ENCODE measurements at places on chromosomes 3 and 15.

DNA sequence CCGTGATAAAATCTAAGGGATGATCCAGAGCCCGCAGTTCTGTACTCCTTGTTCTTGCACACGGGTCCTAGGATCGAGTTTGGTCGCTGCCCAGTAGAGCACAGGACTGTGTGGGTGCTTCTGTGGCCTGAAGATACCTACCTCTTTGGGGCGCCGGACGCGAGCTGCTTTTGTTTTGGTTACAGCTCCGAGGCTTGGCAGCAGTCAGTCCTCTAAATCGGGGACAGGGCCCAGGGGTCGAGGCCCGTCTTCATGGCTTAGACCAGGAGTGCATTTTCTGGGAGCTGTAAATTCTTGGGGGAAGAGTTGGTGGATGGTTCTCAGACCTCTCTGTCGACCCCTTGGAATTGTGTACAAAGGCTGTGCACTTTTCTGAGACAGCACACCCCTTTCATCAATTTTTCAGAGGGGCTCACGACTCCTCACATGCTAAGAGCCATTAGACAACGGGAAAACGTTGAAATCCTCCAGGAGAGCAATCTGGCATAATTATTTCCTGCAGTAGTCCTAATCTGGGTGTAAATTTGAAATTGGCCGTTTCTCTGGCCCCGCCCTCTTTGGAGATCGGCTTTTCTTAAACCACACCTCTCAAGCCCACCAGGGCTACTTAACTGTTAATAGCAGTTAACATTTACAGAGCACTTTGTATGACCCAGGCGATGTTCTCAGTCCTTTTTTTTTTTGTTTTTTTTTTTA, 928 bp downstream of the CEP97 start:
- peak; percentile 43 for DNase-seq

DNA sequence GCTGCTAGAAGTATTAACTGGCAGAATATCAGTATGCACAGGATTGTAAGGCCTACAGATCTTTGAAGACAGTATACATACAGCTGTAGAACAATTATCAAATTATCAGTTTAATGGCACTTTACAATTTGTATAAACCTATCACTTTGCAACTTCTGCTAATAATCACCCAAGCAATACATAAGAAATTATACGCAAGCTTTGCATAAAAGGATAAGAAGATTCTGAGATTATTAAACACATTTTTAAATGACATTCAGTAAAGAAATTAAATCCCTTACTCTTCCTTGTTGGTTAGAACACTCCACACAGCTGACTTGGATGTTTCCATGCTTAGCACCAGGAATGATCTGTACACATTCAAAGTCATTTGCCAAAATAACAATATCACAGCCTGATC, 46.8 kb downstream of the DMXL2 start:
- no peak for DNase-seq

- no peak for DNase-seq
These were observed 6.4 kb downstream of the TRAK1 start for GRCh38 chr3:42097566-42097946.

GRCh38 chr3:147915057-147915456, 505.9 kb downstream of the ZIC1 start:
- no peak for DNase-seq

DNA sequence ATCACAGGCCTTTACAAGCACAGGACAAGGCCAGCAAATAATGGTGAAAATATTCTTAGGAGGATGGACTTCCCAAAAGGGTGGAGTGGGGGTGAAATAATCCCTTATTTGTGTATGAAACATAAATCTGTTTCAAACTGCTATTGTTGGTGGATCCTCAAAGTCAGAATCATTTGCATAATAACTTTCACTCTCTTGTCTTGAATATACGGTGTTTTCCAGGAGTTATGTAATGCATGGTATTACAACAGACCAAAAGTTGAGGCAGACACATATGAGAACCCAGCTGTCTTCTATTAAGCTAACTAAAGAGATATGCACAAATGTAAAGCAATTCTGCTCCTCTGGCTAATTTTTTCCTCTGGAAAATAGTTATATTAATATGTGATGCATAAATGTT, 57.7 kb downstream of the PRTG start:
- no peak for DNase-seq

- DNase-seq = no peak
These were observed 9.2 kb upstream of the ACSBG1 start for GRCh38 chr15:78243491-78243941.

GRCh38 chr3:25035526-25035925, 392.5 kb upstream of the RARB start:
- no peak for DNase-seq

- DNase-seq = no peak
These were observed 406.2 kb downstream of the MFSD1 start for GRCh38 chr3:159208050-159208449.

GRCh38 chr3:181698263-181698954, 13.3 kb upstream of the SOX2 start:
- DNase-seq = no peak

DNA sequence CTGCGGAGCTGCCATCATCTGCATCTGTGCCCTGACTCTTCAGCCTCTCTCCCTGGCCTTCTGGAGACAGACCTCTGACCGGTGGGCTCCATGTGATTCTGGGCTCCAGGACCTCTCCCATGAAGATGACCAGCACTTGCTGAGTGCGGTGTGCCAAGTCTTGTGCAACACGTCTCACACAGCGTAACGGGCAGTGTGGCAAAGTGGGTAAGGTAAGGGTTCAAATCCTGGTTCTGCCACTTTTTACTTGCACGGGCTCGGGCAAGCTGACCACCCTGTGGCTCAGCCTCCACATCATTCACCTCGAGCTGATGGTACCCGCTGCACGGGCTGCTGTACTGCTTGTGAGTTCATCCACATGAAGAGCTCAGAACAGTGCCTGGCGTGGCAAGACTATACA, 6.5 kb upstream of the SYNM start:
- DNase-seq = no peak

DNA sequence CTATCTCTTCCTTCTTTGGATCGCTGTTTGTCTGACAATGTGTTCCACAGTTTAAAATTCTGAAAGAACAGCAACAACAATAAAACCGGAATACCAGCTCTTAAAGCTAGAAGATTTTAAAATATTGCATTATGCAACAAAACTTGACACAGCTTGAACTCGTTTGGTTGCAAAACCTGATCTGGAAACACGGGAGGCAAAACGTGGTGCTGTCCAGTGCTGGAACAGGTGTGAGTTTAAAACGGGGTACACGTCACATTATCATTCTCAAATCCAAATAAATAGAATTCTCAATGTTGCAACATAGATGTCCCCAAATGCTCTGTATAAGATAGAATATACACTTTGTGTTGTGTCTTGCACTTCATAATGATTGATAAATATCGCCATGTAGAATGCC, 110.9 kb upstream of the LYSMD4 start:
- no peak for DNase-seq

DNA sequence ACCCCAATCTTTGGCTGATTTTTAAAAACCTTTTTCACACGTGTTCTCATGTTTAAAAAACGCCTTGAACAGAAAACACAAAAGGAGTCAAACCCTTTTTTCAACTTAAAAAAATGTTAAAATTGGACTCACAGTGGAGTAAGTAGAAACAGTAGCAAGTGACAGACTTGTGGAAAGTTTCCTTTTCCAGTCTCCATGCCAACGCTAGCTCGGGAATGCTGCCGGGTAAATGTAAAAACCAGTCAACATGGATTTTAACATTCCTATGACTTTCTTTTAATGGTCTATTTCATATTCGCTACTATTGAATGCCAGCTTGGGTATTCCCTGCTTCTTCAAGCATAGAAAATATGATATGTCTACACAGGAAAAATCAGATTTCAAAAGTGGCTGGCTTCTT, 1.6 kb upstream of the PROK2 start:
- DNase-seq = no peak

DNA sequence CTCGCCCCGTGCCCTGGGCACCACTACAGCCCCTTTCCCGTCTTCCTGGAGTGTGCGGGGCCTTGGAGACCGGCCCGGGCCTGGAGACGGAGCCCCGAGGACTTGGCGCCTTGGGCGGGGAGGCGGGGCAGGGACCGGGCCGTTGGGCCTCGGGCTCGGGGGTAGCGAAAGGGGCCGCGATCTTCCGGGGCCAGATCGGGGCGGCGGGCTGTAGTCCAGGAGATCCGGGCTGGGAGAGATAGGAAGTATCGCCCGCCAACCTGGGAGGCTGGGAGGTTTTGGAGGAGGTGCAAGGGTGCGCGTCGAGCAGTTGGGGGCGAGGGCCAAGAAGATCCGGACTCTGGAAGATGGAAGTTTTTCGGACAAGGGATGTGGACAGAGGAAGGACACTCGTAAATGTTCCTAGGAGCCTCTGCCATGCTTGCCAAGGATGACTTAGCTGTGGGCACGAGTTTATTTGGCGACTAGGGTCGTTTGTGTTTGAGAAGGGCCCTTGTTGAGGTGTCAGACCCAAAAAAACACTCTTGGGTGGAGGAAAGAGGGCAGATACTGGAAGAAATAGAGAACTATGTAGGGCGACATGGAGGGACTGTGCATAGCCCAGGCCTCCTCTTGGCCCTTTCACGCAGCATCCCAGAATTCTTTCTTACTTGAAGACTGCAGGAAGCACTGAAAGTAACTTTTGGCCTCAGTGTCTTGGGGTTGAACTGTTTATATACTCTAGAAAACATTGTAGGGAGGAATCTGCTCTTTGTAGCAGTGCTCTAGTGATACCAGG, 712 bp downstream of the RTF1 start:
- DNase-seq = no peak

GRCh38 chr3:38460377-38461270, 6.9 kb downstream of the ACVR2B start:
- DNase-seq = no peak

DNA sequence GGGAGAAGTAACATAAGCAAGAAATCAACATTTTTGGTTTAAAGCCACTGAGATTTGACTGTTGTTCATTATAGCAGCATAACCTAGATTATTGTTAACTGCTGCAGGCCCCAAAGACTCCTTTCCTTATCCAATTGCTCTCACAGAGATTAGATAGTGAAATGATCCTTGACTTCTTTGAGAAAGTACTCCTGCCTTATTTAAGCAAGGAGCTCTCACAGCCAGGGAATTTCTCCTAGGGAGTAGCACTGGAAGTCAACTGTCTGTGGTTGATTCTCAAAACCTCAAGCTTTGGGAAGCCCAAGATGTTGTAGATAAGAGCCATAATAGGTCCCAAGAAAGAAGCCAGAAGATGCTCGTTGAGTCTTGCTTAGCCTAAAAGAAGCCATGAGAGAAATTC, 151.8 kb upstream of the TSC22D2 start:
- DNase-seq = no peak

GRCh38 chr15:90838139-90838538, 30.2 kb upstream of the FURIN start:
- DNase-seq = peak; percentile 93

DNA sequence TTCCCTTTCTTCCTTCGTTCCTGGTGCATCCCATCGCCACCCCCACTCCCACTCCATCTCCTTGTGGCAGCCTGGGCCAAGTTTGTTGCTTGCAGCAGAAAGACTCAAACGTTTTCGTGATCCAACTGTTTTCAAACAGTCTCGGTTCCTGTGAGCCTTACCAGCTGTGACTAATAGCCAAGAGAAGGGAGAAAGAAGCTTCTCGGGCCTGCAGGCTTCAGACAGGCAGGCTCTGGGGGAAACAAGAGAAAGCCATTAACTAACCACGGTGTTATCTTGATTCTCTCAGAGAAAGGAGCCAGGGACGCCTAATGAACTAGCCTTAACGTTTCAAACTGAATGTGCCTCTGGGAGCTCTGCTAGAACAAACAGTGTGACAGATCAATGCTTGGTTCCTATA, 742.0 kb downstream of the NR2F2 start:
- DNase-seq = no peak

- no peak for DNase-seq
These were observed 65.5 kb downstream of the BBX start for GRCh38 chr3:107588217-107588616.

- no peak for DNase-seq
These were observed 552.5 kb upstream of the ROBO2 start for GRCh38 chr3:76487446-76487845.

GRCh38 chr3:124951511-124952281, 17.1 kb upstream of the MUC13 start:
- DNase-seq = no peak

GRCh38 chr15:70132139-70132538, 34.4 kb upstream of the TLE3 start:
- DNase-seq = no peak

- DNase-seq = no peak
These were observed 16.2 kb downstream of the XPC start for GRCh38 chr3:14162178-14162577.

- no peak for DNase-seq
These were observed 15.9 kb downstream of the CEP70 start for GRCh38 chr3:138578141-138578540.

DNA sequence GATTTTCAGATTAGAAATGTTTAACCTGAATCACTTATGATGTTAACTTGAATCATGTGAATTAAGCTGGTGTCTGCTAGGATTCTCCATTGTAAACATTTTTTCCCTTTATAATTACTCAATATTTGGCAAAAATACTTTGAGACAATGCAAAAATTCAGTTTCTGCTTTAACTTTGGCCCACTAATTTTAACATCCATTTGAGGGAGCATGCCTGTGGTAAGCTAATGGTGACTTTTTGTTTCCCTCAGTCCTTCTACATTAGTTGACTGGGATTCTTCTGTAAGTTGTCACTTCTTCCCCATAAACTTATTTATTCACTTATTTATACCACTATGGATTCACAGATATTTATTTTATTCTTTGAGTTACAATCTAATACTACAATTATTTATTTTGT, 59.3 kb downstream of the PIK3R4 start:
- DNase-seq = no peak

DNA sequence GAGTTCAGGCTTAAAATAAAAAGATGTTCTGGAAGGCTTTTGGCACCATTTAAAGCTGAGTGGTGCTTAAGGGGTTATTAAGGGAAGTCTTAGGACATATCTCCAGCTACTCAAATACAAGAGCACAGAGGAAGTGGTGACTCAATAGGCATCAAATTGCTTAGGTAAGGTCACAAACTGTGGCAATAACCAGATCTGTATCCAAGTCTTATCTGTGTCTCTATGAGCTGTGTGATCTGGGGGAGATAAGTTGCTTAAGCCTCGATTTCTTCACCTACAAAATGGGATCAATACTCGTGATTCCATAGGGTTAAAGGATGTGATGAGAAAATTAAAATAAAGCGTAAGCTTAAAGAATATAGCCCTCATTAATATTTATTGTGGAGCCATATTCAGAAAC, 7.6 kb downstream of the HDC start:
- DNase-seq = no peak

GRCh38 chr3:78589778-78590177, 1178.0 kb downstream of the ROBO1 start:
- no peak for DNase-seq

All from activated CD4-positive, alpha-beta T cell treated with anti-CD3 and anti-CD28 coated beads for 48 hours (primary cell).